Cardiac fibroblast (primary cell): ENCODE measurements at places on chromosomes 6 and 20.
A peak's percentile ranks its signal among the peaks of the same experiment; 100 is the strongest.

- peak; percentile 95 for DNase-seq
Measured at GRCh38 chr20:20466341-20466879, 98.5 kb downstream of the INSM1 start.

- DNase-seq: peak; percentile 3
Measured at GRCh38 chr20:61608275-61609085, 356.4 kb downstream of the CDH4 start.

DNA sequence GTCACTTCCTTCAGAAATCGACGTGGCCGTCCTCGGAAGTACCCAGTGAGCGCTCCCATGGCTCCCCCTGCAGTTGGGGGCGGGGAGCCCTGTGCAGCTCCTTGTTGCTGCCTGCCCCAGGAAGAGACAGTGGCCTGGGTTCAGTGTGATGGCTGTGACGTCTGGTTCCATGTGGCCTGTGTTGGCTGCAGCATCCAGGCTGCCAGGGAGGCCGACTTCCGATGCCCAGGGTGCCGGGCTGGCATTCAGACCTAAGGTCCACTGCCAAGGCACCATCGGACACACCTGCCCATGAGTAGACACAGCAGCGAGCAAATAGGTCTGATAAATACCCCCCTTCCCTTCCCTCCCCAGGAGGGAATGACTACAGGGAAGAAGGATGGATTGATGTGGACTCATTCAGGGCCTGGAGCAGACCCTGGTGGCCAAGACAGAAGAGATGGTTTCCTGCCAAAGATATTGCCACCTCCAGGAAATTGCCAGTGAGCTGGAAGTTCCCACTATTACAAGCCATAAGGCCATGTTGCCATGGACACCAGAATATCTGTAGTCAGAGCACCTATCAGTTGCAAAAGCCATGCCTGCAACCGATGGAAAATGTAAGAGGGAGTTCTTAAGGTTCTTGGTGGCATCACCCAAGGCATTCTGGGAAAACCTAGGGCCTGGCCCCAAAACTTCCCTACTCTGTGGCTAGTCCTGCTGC is 4.2 kb downstream of the TCF19 start:
- DNase-seq: no peak

GRCh38 chr6:31128093-31128676 is 7.9 kb upstream of the CDSN start:
- DNase-seq: peak; percentile 46

DNA sequence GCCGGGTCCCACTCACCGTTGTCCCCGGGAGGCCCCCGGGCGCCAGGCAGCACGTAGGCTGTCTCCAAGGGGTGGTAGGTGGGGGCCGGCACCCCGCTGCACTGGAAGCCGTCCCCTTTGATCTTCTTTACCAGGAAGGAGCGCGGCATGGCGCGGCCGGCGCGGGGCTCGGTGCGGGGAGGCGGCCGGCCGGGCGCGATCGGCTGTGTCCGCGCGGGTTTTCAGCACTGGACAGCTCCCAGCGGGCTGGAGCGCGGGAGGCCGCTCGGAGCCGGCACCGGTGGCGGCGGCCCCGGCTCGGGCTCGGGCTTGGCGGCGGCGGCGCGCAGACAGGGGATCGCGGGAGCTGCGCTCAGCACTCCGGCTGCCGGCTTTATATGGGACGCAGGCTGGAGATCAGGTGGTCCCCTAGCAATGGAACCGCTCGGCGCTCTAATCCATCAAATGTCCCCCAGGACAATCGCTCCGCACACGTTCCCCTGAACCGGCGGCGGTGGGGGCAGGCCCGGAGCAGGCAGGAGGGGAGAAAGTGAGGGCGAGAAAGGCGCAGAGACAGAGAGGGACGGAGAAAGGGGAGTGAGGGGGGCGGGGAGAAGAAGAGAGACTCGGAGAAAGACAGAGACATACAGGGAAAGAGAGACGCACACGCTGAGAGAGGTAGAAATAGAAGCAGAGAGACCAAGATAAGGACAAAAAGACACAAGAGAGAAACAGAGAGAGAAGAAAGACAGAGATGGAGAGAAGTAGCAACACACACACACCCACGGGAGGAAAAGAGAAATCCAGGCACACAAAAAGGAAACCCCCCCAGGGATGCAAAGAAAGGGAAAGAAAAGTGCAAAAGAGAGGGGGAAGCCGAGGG is at the start of gene SCRT2:
Gene SCRT2, minus strand, starts transcription at position 350 of the 862 bp plus-strand sequence. Its CDS starts 201 bp downstream, at position 149.
- peak; percentile 80 for DNase-seq

GRCh38 chr6:9978480-9978879 is 436.4 kb downstream of the TFAP2A start:
- no peak for DNase-seq

GRCh38 chr20:16785226-16785625 is 37.1 kb downstream of the OTOR start:
- DNase-seq: peak; percentile 16

GRCh38 chr6:72976484-72976883 is 248.8 kb downstream of the KHDC1L start:
- no peak for DNase-seq

GRCh38 chr20:47042464-47042863 is 147.8 kb downstream of the EYA2 start:
- DNase-seq: no peak

GRCh38 chr20:2761885-2762284 is 38.5 kb downstream of the CPXM1 start:
- no peak for DNase-seq

GRCh38 chr6:56616967-56617366 is 25.7 kb downstream of the DST start:
- no peak for DNase-seq

- DNase-seq: no peak
Measured at GRCh38 chr6:60991427-60992028, 1294.5 kb downstream of the KHDRBS2 start.

DNA sequence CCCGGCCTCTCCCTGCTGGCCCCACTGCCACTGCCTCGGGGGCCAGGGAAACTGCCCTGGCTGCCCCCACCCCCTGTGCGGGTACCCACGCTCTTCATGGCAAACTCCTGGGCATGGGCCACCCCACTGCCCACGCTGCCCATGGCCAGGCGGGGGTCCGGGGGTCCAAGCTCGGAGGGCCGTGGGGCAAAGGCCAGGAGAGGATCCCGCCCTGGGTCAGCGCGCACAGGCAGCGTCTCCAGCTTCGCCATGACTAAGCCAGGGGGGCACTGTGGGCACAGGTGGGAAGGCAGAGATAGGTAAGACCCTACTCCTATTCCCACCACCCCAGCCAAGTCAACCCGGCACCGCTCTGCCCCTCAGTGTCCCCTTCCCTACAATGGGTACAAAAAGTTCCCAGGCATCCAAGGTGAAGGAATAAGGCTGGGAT is 6.4 kb downstream of the LZTS3 start:
- no peak for DNase-seq
